NCI-H187 (cell line): ENCODE measurements at places on chromosomes 16 and 17.

DNA sequence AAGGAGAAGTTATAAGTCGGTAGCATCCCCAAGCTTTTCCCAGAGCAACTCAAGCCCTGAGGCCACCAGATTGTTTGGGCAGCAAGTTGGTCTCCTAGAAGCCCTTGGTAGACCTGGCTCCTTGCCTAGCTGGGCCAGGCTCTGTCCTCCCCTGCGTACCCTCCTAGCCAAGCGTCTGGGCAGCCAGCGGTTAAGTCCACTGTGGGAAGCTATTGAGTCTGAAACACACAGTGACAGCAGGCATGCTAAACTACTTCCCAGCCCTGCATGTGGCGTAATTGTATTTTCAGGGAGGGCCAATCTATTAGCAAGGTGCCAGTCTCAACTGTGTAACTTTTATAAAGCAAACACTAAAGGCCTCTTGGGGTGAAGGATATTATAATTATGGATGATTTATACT is 419.1 kb upstream of the RBFOX1 start:
- no peak for DNase-seq

DNA sequence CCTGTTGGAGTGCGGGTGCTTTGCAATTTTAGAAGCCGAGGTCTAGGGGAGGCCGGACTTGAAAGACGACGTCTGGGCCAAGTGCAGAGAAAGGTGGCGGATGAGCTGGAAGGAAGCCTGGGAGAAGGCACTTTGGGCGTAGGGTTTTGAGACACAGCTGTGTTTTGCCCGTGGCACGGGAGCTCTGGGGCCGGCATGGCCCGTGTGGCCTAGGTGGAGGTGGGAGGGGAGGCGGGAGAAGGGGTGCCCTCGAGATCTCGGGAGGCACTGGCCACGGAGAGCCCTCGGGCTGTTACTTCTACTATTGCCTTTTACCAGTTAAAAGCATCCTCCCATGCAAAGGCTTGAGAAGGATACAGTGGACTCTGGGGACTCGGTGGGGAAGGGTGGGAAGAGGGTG is 161.9 kb downstream of the FOXL1 start:
- no peak for DNase-seq

DNA sequence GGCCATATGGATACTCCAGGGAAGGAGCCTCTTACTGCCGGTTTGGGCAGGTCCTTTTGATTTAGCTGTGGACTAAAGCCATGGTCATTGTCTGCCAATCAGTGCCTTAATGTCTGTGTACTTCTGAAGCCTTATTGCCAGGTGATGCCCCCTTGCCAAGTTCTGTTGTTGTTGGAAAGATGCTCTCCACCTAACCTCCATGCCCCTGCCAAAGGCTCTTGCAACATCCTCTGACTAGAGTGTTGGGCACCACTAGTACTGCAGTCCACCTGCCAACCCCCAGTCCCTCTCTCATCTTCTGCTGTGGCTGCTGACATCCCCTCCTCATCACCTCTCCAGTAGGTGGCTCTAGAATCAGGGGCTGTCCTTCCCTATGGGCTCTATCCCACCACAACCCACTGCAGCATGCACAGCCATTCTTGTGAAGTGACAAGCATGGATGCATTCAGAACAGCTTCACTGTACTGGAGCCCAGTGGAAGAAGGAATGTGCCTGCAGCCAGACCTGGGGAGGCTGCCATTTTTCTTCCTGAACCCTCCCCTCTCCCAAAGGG is 375.3 kb upstream of the CDH5 start:
- no peak for DNase-seq

DNA sequence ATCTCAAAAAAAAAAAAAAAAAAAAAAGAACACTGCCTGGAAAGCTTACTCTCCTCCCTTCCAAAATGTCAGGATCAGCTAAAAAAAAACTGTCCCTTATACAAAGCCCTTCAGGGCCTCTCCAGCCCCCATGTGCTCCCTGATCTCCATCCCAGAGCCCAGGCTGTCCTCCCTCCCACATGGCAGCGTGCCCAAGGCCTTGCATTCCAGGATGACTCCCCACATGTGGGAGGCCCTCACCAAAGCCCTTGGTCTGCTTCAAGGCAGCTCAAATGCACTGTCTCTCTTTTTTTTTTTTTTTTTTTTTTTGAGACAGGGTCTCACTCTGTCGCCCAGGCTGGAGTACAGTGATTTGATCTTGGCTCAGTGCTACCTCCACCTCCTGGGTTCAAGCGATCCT is 2.3 kb downstream of the FDXR start:
- no peak for DNase-seq

- peak; percentile 76 for DNase-seq
Measured at GRCh38 chr17:78168242-78168902, at the start of gene SYNGR2. Gene SYNGR2, plus strand, starts transcription at chr17:78168581. Its CDS starts 36 bp downstream, at chr17:78168617.

- no peak for DNase-seq
Measured at GRCh38 chr16:52964290-52964689, 88.4 kb downstream of the CHD9NB start.

- no peak for DNase-seq
Measured at GRCh38 chr17:34070712-34071111, 184.4 kb upstream of the CCL2 start.

- no peak for DNase-seq
Measured at GRCh38 chr17:27076814-27077213, 217.1 kb upstream of the WSB1 start.

- no peak for DNase-seq
Measured at GRCh38 chr17:68184141-68184571, 63.7 kb upstream of the AMZ2 start.

DNA sequence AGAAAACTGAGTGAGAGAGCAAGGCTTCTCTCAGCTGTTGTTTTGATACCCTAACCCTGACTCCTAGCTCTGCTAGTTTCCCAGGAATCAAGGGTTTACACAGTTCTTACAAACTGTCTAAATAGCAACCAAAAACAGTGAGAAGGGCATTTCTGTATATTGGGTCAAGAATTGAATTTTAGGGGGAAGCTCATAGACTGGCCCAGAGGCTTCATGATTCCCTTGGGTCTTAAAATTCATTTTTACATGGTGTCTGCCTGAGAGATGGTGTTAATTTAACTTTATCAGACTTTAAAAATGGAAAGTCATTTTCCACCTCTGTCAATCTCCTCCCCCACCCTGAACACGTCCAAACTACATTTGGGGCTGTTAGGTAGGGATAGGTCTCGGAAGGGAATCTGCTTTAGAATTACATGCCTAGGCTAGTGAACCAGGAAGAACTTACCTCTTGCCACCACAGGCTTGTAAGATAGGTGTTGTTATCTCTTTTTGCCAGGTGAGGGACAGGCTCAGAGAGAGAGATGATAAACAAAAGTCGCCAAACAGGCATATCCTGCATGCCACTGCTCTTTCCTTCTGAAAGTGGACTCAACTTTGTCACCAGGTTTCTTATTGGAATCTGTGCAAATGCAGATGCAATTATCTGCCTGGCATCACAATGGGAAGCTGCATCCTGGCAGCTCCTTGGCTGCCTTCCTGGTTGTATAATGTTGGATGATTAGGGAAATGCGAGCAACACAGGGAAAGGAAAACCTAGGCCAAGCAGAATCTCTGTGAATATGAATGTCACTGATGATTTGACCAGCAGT is 3.1 kb downstream of the PHAF1 start:
- no peak for DNase-seq

- DNase-seq, result no peak
Measured at GRCh38 chr16:83312015-83312717, 495.6 kb upstream of the HSBP1 start.

GRCh38 chr17:40596261-40596919 is 31.1 kb upstream of the CCR7 start:
- no peak for DNase-seq

- DNase-seq, result no peak
Measured at GRCh38 chr16:13414154-13414553, 505.8 kb upstream of the ERCC4 start.

DNA sequence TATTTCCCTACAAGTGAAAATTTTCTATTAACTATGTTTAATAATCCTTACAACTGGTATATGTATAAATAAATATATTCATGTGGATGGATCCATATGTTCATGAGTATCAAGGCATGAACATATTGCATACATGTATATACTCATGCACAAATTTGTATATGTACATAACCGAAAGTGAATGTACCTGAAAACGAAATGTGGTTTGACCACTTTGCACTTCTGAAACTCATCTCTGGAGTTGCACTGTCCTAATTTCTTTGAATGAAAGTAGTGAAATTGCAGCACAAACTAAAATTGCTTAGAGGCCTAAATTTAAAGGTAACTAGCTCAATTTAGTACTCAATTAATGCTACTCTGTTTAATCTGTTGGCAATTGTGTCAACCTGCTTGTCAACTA is 27.4 kb upstream of the GNAO1 start:
- DNase-seq, result no peak

DNA sequence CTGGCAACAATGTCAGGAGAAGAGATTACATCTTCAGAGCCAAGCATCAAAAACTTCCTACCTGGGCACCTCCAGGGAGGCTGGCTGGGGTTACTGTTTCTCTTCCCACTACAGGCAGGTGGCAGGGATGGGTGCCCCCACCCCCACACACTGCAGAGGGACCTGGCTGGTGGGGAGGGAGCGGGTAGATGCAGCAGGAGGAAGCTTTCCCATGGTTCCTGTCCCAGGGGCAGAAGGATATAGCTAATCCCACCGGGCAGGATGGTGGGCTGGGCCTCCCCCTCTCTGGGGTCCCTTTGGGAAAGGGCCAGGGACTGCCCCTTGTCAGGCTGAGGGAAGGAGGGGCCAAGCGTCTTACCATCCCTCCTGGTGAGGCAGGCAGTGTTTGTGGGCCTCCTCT is 16.7 kb upstream of the MTMR4 start:
- no peak for DNase-seq

GRCh38 chr17:4082136-4082924 is 60.5 kb downstream of the ZZEF1 start:
- no peak for DNase-seq

DNA sequence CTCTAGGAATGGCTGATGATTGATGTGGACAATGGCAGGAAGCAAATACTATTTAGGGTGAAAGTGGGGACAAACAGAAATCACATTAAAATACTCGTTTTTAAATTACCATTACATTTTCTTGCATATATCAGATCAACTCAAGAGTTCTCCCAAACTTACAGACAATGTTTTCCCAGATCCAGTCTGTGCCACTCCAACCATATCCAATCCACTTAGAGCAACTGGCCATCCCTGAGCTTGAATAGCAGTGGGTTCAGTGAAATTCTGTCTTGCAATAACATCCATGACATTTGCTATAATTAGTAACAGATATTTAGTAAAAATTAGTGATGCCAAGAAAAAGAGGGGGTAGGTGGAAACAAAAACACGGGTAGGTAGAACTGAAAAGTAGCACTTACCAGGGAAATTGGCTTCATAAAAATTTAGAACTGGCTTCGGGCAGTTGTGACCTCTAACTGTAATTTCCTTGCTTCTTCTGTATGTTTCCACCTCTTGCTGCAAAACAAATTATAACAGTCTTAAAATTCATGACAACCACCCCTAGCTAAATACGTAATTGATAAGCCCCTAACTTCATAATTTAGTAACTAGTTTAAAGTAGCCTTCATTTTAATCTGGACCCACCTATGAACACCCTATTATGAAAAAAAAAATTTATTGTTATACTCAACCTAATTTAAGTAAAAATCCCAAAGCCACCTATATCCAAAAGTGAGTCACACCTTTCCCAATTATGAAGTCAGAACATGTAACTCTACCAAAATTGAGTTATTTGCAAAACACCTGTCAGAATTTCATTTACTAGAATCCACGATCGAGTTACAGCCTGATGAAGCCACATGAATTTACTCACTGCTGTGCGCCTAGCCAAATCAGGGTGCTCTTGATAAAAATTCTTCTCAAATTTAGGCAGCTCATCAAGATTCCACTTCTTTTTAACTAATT is 2.0 kb downstream of the DDX5 start:
- DNase-seq, result no peak

DNA sequence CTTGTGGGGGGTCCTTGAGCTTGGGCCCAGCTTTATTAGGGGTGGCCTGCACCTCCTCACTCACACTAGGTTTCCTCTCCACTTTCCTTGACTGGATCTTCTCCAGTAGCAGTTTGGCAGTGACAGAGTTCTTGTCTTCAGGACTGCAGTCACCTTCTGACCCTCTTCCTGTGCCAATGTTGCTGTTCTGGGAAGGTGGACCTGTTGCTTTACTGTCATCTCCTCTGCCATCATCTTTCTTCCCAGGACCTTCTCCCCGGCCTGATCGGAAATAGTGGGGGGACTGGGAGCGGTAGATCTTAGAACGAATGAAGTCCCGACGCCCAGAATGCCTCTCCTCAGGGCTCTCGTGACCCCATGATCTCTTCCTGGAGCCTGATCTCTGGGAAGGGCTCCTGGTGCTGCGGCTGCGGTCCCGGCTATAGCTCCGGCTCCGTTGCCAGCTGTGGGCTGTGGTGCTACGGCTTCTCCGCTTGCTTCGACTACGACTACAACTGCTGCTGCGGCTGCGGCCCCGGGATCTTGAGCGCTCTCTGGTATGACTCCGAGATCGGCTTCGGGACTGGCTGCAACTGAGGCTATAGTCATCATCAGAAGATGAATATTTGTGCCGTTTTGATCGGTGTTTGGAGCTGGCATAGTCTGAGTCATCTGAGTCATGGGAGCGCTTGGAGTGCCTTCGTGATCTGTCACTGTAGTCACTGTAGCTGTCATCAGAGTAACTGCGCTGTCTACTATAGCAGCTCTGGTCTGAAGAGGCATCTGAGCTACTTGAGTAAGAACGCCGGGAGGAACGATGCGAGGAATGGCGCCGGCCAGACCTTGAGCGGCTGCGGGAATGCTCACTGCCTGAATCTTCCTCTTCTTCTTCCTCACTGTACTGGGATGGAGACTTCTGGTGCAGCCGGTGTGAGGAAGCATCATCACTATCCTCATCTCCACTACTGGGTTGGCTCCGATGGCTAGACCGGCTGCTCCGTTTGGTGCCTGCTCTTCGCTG is 9.5 kb upstream of the ITGA2B start:
- no peak for DNase-seq

DNA sequence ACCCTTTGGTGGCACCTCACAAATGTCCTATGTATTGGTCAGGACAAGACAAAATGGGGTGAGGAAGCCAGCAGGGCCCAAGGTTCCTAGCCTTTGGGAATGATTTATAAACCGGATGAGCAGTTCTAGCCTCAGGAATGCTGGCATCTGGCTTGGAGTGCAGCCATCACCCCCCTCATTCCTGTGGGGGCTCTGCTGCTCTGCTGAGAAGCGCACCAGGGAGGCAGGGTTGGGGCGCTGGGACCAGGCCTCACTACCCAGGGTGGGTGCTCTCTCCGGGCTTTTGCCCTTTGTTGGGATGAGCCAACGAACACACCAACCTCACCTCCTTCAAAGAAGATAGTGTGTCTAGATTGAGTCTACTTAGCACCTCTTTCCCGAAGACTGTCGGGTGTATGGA is 39.2 kb downstream of the TMEM11 start:
- DNase-seq, result no peak

- no peak for DNase-seq
Measured at GRCh38 chr17:44547625-44548267, 9.5 kb upstream of the FZD2 start.

- DNase-seq, result no peak
Measured at GRCh38 chr17:28983286-28984230, 22.3 kb downstream of the SEZ6 start.
